ENCODE measurements at places on chromosomes 4 and X.

GRCh38 chr4:42350611-42351182, 46.6 kb upstream of the SHISA3 start:
- no peak for DNase-seq

DNA sequence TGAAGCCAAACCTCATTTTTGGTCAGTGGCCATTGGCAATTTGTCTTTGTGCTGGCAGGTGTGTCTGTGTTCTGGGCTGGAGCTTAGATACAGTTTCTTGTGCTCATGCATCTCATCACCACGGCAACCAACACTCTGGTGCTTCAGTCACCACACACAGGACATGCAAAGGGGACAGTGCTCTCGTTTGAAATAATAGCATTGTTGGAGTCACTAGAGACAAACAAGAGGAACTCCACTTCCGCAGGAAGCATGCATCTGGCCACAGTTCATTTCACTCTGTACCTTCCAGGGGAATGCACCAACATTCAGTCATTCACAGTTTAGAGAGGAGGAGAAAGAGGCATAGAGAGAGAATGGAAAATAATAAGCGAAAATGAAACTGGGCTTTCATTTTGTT, 267.4 kb downstream of the ANK2 start:
- DNase-seq, result no peak

DNA sequence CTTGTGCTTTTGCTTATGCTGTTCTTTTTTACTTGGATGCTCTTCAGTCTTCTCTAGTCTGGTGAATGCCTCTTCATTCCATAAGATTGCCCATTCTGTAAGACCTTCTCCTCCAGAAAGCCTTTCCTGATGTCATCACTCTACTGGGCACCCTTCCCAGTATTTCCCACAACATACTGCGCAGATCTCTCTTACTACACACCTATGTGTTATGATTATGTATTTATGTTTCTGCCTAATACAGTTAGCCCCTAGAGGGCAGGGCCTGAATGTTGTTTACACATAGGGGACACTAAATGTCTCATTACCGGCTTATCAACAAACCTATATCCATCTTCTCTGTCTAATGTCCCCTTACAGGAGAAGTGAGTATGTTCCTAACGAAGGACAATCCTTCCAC, 21.1 kb downstream of the AIFM1 start:
- no peak for DNase-seq

- no peak for DNase-seq
Measured at GRCh38 chr4:110073053-110073845, 125.2 kb downstream of the ELOVL6 start.

- no peak for DNase-seq
Measured at GRCh38 chr4:165058666-165059065, 5.0 kb downstream of the TRIM75 start.

DNA sequence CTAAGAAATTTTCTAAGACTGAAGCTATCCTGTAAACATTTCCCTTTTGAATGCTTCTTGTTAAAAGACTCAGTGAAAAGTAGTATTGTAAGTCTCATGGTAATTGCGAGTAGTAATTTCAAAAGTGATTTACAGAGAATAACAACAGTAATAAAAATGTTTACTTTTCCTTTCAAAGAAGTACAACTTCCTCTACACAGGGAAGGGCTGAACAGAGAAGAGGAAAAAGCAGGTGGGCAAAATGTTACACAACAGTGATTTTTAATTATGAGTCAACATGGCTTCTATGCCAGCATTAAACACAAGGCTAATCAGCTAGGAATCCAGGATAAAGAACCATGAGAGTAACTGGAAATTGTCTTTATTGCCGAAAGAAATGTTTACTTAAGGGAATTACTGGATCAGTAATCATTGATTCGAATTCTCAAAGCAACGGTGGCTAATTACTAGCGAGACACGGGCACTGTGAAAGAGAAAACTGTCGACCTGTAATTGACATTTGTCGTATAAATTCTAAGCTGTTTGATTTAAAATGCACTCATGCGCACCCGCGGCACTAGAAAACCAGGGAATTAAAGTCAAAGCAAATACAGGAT, 15.4 kb downstream of the UTP3 start:
- DNase-seq, result no peak

DNA sequence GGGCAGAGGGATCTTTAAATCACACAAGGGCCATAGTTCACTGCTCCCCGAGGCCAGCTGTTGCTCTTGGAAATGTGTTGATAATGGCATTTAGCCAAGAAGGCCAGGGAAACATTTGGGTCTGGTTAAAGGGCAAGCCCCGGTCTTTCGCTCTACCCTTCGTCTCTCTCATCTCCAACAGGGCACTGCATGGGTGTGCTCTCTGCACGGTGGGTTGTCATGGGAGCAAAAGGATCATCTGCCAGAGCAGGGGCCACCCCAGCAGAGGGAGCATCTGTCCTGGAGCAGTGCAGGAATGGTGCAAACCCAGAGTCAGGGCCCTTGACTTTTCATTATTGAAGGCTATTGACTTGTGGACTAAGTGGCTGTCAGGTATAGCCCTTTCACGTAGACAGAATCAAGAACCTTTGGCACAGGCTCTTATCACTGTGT, 22.7 kb upstream of the PGRMC2 start:
- DNase-seq, result no peak

- no peak for DNase-seq
Measured at GRCh38 chr4:105392858-105393257, 81.0 kb downstream of the PPA2 start.

DNA sequence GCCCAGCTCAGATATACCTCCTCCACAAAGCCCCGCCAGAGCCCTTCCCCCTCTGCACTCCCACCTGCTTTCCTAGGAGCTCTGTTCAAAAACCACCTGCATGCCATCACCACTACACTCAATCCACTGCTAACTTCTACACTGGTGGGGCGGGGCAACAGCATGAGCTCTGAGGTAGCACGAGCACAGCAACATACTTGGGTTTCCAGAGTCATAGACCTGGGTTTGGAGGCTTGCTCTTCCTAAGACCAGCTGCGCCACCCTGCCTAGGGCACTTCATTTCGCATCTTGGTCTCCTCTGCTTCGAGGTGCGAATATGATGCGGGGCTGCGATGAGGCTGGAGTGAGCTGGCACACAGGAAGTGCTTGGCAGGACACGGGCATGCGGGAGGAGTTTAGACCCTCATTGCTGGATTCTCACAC, 3.6 kb downstream of the SASH3 start:
- no peak for DNase-seq

- no peak for DNase-seq
Measured at GRCh38 chr4:40685300-40685699, 55.6 kb upstream of the RBM47 start.

DNA sequence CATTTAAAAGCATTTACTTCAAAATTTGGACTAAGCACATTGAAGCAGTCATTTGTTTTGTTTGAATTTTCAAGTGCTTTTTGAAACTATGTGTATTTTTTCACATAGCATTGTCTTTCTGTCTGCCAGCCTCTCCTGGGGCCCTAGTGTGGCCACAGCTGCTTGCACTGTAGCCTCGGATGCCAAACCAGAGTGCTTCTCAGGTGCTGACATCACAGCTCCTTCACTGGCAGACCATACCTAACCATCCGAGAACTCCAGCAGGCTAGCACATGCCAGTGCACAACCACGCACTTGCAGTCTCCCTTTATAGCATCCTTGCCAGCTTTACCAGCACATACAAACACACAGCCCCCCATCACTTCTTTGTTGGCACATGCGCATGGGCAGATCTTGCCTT, 1019.7 kb downstream of the STPG2 start:
- no peak for DNase-seq

DNA sequence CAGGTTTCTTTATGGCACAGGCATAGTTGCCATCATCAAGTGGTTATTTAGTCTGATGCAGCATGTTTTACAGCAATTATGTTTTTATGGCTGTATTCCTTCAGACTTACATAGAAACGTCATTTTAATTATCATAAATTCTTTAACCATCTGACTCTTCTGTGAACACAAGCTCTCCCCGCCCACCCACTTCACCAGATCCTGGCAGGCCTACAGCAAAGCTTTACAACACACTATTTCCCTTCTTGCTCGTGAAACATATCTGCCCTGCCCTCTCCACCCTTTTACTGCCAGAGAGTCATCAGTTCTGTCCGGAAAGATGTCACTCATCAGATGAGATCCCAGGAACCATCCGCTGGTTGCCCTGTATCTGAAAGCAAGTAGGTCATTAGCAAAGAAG, 120.5 kb downstream of the HS6ST2 start:
- DNase-seq, result no peak

- DNase-seq, result peak; percentile 41
Measured at GRCh38 chr4:17762726-17763125, 18.7 kb downstream of the FAM184B start.

DNA sequence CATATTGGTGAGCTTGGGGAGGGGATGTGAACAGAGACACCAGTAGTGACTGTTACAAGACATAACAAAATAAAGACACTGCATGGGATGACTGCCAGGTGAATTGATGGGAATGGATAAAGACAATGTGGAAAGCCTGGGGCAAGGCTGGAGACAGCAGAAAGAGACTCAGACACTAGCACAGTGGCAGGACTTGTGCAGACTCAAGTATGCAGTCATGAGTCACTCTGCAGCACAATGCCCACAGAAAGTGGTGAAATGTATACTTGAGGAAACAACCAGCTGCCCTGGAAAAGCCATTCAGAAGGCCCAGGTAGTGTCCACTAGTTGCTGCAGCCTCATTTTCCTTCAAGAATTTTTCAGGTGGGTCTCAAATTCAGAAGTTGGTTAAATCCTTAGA, 452.3 kb downstream of the MID1IP1 start:
- peak; percentile 20 for DNase-seq

- DNase-seq, result no peak
Measured at GRCh38 chr4:35464964-35465528, 779.3 kb downstream of the ARAP2 start.

- no peak for DNase-seq
Measured at GRCh38 chr4:115187136-115187535, 73.7 kb upstream of the NDST4 start.

GRCh38 chr4:18398661-18399060, 377.1 kb upstream of the LCORL start:
- DNase-seq, result no peak

DNA sequence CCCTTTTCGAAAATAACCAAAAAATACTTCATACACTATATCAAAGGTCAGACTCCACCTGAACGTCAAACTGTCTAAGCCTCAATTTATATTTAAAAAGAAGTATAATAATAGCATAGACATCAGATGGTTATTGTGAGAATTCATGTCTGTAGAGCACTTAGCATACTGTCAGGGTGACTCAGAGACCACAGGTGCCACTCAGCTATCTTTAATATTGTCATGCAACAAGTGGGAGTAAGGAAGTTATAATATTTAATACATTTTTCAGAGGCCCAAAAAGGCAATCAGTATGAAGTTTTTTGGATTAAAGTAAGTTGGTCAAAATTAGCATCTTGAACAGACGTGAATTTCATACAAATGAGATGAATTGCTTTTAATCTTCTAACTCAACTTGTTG, 93.3 kb downstream of the PHOX2B start:
- no peak for DNase-seq

DNA sequence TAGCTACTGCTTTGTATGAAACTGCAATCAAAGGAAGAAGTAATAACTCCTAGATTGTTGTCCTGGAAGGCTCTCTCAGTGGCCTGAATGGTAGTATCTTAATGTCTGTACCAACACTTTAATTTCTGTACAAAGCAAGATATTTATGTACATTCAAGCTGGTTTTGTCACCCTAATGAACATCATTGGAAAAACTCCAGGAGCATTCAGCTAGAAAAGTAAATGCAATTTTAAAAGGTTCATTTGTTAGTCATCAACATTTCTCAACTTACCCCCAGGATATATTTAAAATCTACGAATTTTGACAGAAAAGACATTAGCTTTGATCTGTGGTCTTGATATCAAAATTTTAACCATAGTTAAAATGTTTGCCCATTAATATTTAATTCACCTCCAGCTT, 80.0 kb upstream of the FGF13 start:
- no peak for DNase-seq

GRCh38 chr4:10117359-10118047, 904 bp upstream of the WDR1 start:
- DNase-seq, result no peak

GRCh38 chrX:48816014-48816810, 10.1 kb upstream of the ERAS start:
- DNase-seq, result no peak

DNA sequence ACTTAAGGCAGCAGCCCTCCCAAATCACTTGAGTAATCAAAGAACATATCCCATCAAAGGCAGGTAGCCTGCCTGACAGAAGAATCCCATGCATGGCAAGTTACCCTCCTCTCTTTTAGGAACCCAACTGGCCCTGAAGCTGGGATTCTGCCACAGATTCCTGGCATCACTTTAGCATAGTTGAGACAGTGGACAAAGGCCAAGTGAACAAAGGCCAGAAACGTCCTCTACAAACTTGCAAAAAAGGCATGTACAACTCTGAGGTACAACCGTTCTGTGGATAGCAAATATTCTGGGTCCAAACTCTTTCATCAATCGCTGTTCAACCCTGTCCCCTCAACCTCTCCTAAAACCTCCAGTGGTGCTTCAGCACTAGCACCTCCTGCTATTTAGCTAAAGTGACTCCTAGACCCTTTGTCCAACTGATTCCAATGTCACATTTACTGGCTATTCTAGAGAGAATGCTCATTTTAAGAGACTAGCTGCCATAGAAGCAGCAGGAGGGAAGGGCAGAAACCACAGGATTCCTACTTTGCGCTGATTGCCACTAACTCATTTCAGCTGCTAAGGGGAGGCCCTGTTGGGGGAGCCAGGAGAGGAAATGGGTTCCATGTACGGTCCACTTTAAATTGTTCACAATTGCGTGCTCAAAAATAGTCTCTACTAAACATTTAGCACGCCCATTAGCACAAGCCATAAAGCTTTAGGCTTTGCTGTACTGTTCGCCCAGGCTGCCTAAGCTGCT, 105.9 kb downstream of the SHROOM4 start:
- no peak for DNase-seq

GRCh38 chr4:186105647-186106321, 1.3 kb downstream of the FAM149A start:
- peak; percentile 10 for DNase-seq

- DNase-seq, result no peak
Measured at GRCh38 chr4:622071-622995, 3.0 kb upstream of the PDE6B start.

DNA sequence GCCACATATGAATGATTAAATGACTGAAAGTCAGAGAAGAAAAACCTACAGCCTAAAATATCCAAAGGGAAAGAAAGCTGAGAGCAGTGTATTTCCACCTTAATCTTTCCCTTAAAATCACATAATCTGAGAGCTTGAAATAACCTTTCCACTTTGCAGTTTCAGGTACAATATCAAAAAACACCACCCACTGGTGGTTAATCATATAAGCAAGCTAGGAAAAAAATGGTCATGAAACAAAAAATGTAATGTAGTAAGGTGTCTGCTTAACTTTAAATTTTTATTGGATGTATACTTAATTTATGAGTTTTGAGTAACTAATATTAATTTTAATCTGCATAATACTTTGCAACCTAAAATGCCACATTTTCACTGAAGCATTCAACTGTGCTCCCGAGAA, 3.2 kb downstream of the PRDM5 start:
- no peak for DNase-seq

GRCh38 chrX:77743720-77744119, 42.3 kb downstream of the ATRX start:
- DNase-seq, result no peak
